ENCODE measurements at places on chromosomes 12 and 14.

DNA sequence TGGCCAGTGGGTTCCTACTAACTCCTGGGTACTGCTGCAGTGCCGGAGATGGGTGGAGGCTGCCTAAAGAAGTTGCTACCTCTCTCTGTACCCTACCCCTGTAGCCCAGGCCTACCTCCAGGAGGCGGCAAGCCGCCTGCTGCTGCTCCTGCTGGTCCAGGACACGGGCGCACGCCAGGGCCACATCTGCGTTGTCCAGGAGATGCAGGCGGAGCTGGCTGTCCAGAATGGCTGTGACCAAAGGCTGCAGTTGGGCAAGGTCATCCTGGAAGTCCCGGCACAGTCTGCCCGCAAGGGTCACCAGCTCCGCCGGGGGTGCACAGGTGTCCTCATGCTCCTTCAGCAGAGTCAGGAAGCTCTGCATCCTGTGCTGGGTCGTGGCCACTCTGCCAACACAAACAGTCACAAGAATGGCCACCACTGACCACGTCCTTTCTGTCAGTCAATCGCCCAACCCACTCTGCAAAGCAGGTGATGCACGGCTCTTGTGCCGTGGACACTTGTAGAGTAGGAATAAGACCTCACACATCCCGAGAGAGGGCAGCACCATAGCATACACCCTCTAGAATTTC is 1.6 kb downstream of the ANHX start:
- no peak for DNase-seq

GRCh38 chr12:52442600-52443061 is 8.5 kb upstream of the KRT75 start:
- DNase-seq = no peak

DNA sequence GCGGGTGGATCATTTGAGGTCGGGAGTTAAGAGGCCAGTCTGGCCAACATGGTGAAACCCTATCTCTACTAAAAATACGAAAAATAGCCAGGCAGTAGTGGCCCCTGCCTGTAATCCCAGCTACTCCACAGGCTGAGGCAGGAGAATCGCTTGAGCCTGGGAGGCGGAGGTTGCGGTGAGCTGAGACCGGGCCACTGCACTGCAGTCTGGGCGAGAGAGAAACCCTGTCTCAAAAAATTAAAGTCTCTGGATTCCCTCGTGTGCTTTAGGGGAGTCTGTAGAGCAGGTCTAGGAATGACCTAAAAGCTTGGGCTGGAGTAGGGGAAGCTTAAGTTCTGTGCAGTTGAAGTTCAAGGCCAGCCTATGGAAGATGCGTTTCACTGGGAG is 697 bp upstream of the TULP3 start:
- DNase-seq = no peak

- no peak for DNase-seq
These were observed 164.9 kb downstream of the ANO4 start for GRCh38 chr12:100959481-100959880.

Data from NCI-H2107 (cell line).